ENCODE measurements at places on chromosomes 3 and 15.

DNA sequence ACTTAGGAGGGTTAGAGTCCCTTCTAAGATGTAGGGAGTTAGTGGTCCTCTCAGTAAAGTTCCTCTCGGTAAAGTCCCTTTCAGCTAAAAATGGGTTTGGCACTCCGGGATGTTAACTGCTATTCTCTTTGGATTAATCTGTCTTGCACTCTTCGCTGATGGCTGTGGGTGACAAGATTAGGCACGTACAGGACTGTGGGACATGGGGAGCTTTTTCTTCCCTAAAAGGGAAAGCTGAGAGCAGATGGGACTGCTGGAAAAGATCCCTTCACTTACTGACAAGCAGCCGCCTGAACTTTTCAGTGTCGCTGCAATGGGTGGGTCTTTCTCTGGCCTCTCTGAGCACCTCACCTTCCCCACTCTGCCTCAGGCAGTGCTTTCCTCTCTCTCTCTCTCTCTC is 16.4 kb upstream of the HHATL start:
- DNase-seq, result no peak

GRCh38 chr15:73996939-73997338 is 2.4 kb downstream of the PML start:
- peak; percentile 73 for DNase-seq

- DNase-seq, result no peak
These were observed 905.7 kb downstream of the NSUN3 start for GRCh38 chr3:94968519-94968918.

DNA sequence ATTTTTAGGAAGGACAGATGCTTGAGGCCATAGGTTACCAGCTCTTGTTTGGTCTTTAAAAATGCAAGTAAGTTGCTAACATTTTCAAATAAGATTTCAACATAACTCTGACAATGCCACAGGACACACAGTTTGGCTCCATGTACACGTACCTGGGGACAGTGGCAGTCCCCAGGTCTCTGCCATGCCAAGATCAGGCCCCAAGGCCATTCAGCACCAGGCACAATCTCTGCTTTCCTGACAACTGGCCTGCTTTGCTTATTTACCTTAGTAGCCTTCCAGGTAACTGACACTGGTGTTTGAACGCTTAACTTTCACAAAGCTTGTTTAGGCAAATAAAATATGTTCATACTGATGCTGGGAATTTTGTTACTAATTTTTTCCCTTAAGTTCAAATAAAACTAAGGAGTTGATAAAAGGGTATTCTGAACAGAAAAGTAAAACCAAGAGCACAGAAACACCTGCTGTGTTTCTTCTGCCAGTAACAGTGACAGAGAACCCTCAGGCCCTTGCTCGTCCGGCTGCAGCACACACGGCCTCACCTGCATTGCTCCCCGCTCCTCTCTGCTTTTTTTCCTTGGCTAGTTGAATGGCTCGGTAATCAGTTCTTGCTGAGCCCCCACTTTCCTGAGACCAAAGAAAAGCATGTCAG is 16.5 kb downstream of the ZXDC start:
- DNase-seq, result no peak

- no peak for DNase-seq
These were observed 39.2 kb downstream of the CCDC66 start for GRCh38 chr3:56595975-56596840.

DNA sequence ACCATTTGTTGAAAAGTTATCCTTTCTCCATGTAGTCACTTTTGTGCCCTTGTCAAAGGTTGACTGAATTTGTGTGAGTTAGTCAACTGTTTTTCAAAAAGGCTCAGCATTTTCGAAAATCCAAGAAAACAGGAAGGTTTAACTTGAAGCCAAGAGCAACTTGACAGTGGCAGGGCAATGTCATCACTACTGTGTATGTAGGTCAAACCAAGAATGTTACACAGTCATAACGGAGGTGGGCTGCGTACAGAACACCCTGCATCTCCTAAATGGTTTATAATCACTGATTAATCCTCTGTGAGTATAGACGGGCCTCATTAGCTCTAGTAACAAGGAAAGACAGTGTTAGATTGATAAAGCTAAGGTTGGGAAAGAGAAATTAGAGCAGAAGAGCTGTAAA is 1064.9 kb downstream of the FHIT start:
- no peak for DNase-seq
